ENCODE measurements at places on chromosomes 7 and 10. TPM values are rescaled to one million over a fixed set of nuclear protein-coding genes. Genes with fewer than 3 reads are reported as not detected.

DNA sequence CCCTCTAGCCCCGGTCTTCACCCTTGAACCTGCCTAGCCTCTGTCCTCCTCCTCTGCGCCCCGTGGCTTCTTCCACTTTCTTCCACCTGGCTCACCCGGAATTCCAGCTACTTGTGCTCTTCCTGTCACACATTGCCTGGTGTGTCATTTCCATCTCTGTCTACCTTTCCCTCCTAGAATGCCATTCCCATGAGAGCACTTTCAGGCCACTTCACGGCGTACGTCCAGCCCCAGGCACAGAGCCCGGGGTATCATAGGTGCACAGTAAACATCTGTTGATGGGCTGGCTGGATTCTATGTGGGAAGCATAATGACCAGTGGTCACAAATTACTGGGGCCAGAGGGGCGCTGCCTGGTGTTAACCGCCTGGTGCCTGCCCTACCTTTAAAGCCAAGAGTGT lies 161.3 kb downstream of the CUX1 start:
- DNase-seq: no peak

DNA sequence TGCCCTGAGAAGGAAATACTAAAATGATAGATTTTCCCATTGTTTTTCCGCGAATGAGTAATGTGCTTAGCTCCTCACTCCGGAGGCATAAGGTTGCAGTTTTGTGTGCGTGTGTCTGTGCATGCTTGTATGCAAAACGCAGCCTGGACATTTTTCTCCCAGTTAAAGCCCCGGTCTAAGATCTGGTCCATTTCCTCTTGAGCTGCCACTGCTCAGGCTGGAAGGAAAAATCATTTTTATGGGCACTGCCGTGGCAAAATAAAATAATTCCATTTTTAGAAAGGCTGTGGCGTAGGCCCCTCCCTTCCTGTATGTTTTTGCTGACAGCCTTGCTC lies 260.6 kb downstream of the WDR37 start:
- no peak for DNase-seq

- no peak for DNase-seq
Observed at GRCh38 chr7:69840248-69840647, 242.0 kb downstream of the AUTS2 start.

DNA sequence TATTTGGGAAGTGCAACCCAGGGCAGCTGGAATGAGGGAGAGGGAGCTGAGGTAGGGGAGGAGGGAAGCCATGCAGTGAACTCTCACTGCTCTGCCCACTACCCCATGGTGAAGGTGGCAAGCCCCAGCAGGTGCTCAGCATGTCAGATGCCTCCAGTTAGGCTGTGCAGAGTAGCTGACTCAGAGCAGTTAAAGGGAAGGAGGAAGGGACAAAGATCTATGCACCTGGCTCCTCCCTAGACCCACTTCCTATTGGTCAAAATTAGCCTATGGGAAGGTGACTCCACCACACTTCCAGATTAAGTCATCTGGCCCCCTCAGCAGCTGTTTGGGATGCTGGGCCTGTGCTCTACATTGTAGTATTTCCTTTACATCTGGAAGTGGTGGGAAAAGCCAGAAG lies 125.7 kb upstream of the MTPN start:
- DNase-seq: no peak

The IDI2 gene
- not detected for total RNA-seq

The GIMAP1 gene
- total RNA-seq: 2.8 TPM
